Stimulated activated CD4-positive, alpha-beta T cell treated with anti-CD3 and anti-CD28 coated beads, Interleukin-15, amount 100 ng/mL, for 1 hour (primary cell): ENCODE measurements at places on chromosomes 4 and X.

GRCh38 chrX:101429934-101430333, 21.9 kb downstream of the HNRNPH2 start:
- DNase-seq: no peak

DNA sequence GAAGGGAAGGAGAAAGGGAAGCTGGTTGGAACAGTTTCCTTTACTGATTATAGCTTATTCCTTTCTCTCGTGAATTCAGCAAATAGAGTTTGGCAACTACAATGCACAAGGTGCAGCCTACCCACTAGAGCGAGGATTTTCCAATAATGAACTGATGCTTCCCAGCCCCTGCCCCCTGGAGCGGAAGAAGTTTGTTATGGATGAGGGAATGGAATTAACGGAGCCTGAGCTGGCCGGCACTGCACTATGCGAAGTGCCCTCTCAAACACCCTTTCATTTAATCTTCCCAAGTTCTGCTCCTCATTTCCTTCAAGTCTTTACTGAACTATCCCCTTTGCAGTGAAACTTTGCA, 42.5 kb upstream of the CBR4 start:
- DNase-seq: no peak

DNA sequence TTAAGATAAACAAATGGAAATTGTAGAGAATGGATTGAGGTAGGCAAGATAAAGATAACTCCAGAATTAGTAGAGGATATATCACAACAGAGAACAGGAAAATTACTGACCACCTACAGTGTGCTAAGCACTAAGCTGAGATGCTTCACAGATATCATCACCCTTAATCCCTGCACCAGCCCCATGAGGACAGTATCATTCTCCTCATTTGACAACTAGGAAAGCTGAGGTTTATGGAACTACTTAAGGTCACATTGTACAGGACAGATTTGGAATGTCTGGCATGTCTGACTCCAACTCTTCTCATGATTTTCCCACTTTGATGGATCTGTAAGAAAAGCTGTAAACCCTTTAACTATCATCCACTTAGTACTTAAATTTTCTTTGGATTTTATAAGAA, 95.5 kb downstream of the CASK start:
- no peak for DNase-seq

- DNase-seq: no peak
Observed at GRCh38 chr4:161564230-161564834, 599.5 kb downstream of the FSTL5 start.

DNA sequence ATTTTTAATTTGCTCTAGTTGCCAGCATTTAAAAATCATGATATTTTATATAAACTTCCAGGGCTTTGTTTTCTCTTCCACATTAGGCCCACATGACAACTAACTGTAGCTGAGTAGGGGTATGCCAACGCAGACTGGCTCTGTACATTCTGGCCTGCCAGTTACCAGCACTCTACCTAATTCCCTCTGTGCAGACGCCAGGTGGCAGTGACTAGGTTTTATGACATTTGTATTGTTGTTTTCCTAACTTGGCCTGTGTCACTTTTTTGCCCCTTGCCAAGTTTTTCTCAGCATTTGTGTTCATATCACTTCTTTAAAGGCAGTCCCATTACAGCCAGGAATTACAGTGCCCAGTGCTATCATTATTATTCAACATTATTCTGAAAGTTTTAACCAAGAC, 347.5 kb downstream of the NKX6-1 start:
- no peak for DNase-seq

- no peak for DNase-seq
Observed at GRCh38 chrX:78375894-78376293, 48.5 kb upstream of the CYSLTR1 start.

- DNase-seq: no peak
Observed at GRCh38 chrX:123036401-123036800, 147.7 kb upstream of the GRIA3 start.
